NCI-H2081 (cell line): ENCODE measurements at places on chromosomes 11 and 22.

GRCh38 chr22:39278040-39278439 lies 33.3 kb upstream of the PDGFB start:
- no peak for DNase-seq

- DNase-seq = no peak
Measured at GRCh38 chr11:60347084-60347797, 20.2 kb downstream of the MS4A6E start.

GRCh38 chr11:61917334-61918109 lies at the start of gene RAB3IL1:
TSS of gene RAB3IL1 (minus strand) at chr11:61917566. CDS start at chr11:61917367, 199 bp downstream.
- DNase-seq = no peak

DNA sequence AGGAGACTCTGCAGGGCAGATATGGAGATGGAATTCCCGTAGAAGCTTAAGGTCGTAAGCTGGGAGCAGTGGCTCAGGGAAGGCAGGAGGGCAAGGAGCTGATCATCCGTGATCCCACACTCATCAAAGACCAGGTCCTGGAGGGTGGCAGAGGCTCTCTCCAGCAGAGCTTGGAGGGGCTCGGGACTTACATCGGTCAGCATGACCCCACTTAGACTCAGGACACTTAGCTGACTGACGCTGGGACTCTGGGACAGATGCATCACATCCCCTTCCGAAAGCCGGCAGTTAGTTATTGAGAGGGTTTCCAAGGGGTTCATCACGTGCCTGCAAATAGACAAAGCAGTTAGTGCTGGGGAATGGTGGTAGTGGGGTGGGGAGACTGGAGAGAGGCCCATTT lies 10.7 kb downstream of the PRAME start:
- no peak for DNase-seq

DNA sequence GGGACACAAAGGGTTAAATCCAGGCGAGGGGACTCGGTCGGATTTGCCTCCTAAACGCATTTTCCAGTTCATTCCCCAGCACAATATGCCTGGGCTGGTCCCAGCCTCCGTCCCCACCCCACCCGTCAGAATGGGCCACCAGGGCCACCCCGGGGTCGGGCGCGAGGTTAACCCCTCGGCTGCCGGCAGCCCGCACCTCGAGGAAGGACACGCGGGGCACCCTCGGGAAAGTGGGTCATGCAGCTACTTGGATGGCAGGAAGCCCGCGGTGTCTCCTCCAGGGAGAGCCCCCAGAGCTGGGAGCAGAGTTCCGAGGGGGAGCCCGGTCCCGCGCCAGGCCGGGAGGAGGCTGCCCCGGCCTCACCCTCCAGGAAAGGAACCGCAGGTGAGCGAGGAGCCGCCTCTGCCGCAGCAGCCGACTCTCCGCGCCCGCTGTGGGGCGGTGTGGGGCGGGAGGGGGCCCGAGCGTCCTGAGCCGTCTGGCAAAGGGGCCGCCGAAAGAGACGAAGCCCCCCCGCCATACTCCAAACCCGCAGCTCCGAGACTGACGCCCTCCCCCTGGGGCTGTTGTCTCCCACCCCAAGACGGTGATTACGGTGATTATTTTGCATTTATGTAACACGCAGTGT lies 1.4 kb downstream of the NECTIN1 start:
- DNase-seq = peak; percentile 35

- no peak for DNase-seq
Measured at GRCh38 chr11:112725636-112726035, 235.6 kb upstream of the NCAM1 start.

DNA sequence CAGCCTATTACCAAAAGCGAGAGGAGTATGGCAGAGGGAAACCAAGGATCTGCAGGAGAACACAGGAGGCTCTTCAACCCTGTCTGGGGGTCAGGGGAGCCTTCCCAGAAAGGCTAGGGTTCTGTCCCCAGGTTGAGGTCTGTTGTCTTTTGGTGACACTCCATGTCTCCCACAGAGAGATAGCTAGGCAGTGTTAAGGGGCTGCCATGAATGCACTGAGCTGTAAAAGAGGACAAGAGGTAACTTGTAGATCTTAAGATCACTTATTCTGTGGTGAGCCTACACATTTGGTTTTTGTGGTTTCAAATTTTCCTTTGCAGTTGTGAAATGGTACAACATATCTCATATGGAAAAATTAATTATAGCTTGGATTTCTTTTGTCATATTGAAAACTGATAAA lies 6.0 kb upstream of the ACER3 start:
- DNase-seq = no peak

DNA sequence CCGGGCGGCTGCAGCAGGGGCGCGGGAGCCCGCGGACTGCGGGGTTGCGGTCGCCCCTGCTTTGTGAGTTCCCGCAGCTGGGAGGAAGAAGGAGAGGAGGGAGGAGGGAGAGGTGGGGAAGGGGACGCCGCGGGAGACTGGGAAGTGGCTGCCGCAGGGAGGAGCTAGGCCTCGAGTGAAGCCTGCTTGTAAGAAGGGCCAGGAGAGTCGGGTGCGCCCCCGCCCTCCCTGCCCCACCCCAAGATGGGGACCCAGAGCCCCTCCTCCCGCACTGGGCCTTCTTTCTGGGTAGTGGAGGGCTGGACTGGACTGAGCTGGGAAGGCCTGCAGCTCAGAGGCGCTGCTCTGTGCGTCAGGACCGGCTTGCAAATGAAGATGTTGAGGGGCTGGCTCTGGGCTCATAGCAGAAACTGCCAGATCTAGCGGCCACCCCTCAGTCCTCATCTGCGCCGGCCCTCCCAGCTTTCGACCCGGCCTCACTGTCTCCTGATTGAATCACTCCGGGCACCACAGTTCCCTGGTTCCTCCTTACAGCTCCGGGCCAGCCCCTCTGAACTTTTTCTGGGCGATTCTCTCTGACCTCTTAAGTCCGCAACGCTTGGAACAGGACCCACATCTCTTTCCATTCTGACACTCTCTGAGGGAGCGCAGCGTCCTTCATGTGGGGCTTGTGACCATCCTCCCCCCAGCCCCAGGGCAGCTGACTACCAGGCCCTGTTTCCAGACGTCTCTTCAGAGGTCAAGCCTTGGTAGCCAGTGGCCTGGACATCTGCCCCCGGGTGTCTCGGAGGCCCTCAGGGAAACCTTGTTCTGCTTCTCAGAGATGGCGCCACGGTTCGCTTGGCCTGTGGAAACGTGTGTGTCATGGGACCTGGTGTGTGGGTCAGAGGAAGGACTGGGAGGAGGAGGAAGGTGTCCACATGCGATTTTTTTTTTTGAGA lies 21.9 kb downstream of the SERPINH1 start:
- peak; percentile 33 for DNase-seq

DNA sequence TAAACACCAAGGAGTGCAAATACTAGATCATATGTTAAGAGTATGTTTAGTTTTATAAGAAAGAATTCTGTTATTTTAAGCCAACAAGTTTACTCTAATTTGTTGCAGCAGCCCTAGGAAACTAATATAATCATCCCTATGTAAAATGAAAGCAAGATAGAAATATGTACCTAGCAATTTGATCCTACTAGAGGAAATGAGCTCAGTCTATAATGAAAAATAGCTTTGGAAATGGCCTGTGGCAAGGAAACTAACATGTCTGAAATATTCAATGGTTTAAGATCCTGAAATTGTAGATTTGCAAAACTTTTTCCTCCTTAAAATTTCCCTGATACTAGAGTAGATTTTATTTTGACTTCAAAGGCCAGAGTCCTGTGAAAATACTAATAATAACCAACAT lies 112.7 kb upstream of the SLC5A12 start:
- DNase-seq = no peak

DNA sequence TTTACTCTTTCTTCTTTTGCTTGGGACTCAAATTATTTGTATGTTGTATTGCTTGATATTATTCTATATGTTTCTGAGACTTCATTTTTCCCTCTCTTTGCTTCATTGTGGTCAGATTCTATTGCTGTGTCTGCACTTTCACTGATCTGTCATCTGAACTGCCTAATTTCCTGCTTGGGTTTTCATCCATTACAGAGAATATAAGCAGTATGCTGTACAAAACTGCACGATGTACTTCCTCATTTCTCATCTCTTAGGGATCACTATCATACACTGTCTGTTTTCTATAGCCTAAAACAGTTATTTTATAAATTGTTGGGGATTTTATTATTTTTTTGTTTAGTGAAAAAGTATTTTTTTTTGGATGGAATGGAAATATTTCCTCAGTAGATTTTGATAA lies 736.7 kb upstream of the ANO5 start:
- no peak for DNase-seq
